ENCODE measurements at places on chromosomes 1 and 21. TPM values are rescaled to one million over a fixed set of nuclear protein-coding genes. Genes with fewer than 3 reads are reported as not detected.

The TSPEAR gene
- total RNA-seq = not detected

The RSBN1 gene
- total RNA-seq = 16.0 TPM

The ANKRD45 gene
- total RNA-seq = 0.29 TPM

The SYNC gene
- total RNA-seq = 6.3 TPM

The F11R gene
- total RNA-seq = 12.7 TPM

The ZNF683 gene
- not detected for total RNA-seq

The NRAS gene
- 125 TPM for total RNA-seq

The IRF6 gene
- under 0.01 TPM for total RNA-seq

Data from placental pericyte (primary cell).